ENCODE measurements at places on chromosomes 12 and 14. TPM values are rescaled to one million over a fixed set of nuclear protein-coding genes. Genes with fewer than 3 reads are reported as not detected.
A peak's percentile ranks its signal among the peaks of the same experiment; 100 is the strongest.

DNA sequence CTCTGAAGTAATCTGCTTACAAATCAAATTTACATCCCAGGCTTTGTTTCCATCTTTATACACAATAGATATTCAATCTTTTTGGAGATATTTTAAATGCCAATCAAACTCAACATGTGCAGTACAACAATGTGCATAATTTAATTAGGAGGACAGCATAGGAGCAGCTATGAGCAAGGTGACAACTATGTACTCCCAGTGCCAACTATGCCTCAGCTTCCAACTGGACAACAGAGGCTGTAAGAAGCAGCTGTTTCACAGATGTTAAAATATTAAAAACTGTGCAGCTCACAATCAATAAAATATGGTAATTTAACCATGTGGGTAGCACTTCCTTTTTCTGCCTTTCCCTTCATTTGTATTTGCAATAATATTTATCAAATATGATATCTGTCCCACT, 99.9 kb downstream of the ST8SIA1 start:
- peak; percentile 39 for DNase-seq

GRCh38 chr12:111213561-111213960, 155.3 kb downstream of the PHETA1 start:
- DNase-seq: no peak

DNA sequence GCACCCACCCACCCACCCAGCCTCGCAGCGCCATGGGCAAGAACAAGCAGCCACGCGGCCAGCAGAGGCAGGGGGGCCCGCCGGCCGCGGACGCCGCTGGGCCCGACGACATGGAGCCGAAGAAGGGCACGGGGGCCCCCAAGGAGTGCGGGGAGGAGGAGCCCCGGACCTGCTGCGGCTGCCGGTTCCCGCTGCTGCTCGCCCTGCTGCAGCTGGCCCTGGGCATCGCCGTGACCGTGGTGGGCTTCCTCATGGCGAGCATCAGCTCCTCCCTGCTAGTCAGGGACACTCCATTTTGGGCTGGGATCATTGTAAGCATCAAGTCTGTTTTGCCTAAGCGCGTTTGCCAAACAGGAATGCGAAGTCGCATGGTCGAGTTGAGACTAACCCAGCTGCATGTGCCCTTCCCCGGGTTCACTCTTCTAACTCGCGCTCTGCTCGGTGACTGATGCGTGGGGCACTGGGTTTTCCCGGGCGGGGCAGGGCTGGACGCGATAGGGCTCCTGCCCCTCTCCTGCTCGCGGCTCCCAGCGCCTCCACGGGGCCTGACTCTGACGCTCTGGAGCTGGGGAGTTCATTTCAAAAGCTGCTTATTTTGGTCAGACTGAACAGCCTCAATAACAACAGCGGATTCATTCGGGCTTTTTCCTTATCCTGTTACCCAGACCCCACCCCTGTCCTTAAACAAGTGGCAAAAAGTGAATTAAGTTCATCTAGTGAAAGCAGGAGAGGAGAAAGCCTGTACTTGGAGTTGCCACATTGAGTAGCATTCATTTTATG, 458 bp downstream of the SSPN start:
- peak; percentile 37 for DNase-seq

DNA sequence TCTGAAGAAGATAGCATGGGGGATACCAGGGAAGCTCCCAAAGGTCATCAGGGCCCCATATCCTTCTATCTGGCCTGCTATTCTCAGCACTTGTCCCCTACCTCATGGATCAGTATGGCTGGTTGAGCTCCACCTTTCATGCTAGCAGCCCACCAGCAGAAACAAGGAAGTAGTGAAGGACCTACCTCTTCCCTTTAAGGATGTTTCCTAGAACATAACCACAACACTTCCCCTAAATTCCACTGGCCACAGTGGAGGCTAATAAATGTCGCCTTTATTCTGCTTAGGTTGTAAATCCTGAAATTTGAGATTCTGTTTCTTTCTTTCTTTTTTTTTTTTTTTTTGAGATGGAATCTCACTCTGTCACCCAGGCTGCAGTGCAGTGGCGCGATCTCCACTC, 128.6 kb upstream of the PARP11 start:
- no peak for DNase-seq

DNA sequence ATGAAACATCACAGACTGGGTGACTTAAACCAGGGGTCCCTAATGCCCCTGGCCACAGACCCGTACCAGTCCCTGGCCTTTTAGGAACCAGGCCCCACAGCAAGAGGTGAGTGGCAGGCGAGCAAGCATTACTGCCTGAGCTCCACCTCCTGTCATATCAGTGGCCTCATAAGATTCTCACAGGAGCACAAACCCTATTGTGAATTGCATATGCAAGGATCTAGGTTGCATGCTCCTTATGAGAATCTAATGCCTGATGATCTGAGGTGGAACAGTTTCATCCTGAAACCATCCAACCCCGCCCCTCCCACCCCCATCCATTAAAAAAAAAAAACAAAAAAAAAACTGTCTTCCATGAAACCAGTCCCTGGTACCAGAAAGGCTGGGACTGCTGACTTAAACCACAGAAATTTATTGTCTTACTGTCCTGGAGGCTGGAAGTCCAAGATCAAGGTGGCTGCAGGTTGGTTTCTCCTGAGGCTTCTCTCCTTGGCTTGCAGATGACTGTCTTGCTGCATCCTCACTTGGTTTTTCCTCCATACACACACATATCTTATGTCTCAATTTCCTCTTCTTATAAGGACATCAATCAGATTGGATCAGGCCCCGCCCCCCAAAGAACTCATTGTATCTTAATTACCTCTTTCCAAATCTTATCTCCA, 235.9 kb downstream of the CHST11 start:
- DNase-seq: no peak

RND1 gene
- total RNA-seq: not detected

LGALS3 gene
- total RNA-seq: 198 TPM

KRT83 gene
- total RNA-seq: not detected
